Suprapubic skin (tissue), 4 donors: ENCODE measurements at places on chromosomes 12 and 14.
A peak's percentile ranks its signal among the peaks of the same experiment; 100 is the strongest.

DNA sequence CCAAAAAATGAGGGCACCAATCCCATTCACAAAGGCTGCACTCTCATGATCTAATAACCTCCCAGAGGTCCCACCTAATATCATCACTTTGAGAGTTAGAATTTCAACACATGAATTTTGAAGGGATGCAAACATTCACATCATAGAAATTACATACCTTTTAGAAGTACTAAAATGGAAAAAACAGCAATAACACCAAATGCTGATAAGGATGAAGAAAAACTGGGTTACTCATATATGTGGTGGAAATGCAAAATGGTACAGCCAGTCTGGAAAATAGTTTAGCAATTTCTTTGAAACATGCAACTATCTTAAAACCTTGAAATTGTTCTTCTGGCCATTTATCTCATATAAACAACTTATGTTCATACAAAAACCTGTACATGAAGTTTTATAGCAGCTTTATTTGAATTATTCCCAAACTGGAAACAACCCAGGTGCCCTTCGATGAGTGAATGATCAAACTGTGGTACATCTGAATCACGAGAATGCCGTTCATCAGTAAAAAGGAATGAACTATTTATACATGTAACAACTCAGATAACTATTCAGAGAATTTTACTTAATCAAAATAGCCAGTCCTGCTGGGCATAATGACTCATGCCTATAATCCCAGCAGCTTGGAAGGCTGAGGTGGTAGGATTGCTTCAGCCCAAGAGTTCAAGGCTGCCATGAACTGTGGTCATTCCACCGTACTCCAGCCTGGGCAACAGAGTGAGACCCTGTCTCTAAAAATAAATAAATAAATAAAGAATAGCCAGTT lies 109.4 kb upstream of the SSTR1 start:
- no peaks in the 10 kb centered on the region for H3K36me3 ChIP-seq
- no peaks in the 10 kb centered on the region for H3K4me1 ChIP-seq
- H3K4me3 ChIP-seq: no peak overlapping the region
- no peak overlapping the region for H3K27ac ChIP-seq
- H3K27me3 ChIP-seq: no peaks in the 10 kb centered on the region

DNA sequence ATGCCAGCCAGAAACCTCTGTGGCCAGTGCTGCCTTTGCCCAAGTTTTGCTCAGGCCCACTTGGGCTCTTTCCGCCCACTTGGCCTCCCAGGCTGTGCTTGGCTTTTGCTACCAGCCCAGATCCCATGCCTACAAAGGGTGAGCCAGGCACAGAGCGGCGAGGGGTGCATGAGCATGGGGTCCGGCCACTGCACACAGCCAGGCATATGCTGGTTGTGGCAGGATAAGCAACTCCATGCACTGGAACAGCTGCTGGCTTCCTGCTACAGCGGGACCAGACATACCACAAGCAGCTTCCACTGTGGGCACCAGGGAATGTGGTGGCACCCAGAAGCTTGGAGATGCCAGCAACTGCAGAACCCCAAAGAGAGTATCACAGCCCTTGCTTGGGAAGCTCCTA lies 45.7 kb upstream of the PRPF39 start:
- H3K36me3 ChIP-seq: peaks cover 36% of the 10 kb centered on the region
- H3K4me3 ChIP-seq: no peak overlapping the region
- DNase-seq: no peak
- H3K27me3 ChIP-seq: no peaks in the 10 kb centered on the region

GRCh38 chr12:52255926-52256583 lies 18.4 kb upstream of the KRT86 start:
- peak; percentile 39 for DNase-seq
- H3K27me3 ChIP-seq: peaks cover 41% of the 10 kb centered on the region
- no peak overlapping the region for H3K4me3 ChIP-seq
- peaks cover 11% of the 10 kb centered on the region for H3K4me1 ChIP-seq
- no peaks in the 10 kb centered on the region for H3K36me3 ChIP-seq
- no peak overlapping the region for H3K27ac ChIP-seq

GRCh38 chr12:103839609-103840461 lies 1.2 kb downstream of the NT5DC3 start:
- H3K27me3 ChIP-seq: no peaks in the 10 kb centered on the region
- no peaks in the 10 kb centered on the region for H3K36me3 ChIP-seq
- H3K27ac ChIP-seq: no peak overlapping the region
- H3K4me1 ChIP-seq: peaks cover 16% of the 10 kb centered on the region
- DNase-seq: no peak
- H3K4me3 ChIP-seq: peak overlapping the region; percentile 85
